ENCODE measurements at places on chromosomes 13 and 19.

- DNase-seq: no peak
These were observed 21.4 kb downstream of the NWD1 start for GRCh38 chr19:16741084-16741483.

GRCh38 chr13:69274231-69274630 is 833.4 kb upstream of the ATXN8OS start:
- no peak for DNase-seq

- DNase-seq: no peak
These were observed 64.0 kb upstream of the ZNF681 start for GRCh38 chr19:23822735-23823134.

- DNase-seq: no peak
These were observed 52.5 kb upstream of the GAS6 start for GRCh38 chr13:113916330-113916815.

- no peak for DNase-seq
These were observed 4.0 kb downstream of the SPPL2B start for GRCh38 chr19:2332341-2333026.

- DNase-seq: no peak
These were observed 12.6 kb downstream of the NCR1 start for GRCh38 chr19:54918499-54918898.

DNA sequence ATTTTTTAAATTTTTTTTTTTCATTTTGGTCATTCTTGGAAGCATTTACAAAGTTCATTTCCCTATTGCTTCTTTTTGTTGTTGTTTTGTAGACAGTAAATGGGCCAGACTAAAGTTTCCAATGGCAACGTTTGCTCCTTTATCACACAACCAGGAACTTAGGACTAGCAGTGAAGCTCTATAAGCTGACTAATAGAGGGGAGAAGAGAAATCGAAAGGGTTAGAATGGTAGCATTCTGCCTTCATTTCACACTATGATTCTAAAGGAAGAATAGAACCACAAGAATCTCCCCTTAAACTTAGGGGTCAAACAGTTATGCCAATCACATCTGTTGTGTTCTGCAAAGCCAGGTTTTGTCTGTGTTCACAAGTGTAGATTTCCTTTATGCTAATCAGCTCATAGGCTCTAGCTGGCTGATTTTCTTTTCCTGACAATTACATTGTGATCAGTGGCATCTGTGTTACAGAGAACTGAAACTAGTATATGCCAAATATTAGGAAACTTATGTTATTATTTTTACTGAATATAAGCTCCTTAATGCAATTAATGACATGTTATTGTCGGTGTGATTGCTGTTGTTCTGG is 467.3 kb downstream of the DACH1 start:
- DNase-seq: no peak

GRCh38 chr13:53238261-53238660 is 209.6 kb downstream of the OLFM4 start:
- DNase-seq: no peak

DNA sequence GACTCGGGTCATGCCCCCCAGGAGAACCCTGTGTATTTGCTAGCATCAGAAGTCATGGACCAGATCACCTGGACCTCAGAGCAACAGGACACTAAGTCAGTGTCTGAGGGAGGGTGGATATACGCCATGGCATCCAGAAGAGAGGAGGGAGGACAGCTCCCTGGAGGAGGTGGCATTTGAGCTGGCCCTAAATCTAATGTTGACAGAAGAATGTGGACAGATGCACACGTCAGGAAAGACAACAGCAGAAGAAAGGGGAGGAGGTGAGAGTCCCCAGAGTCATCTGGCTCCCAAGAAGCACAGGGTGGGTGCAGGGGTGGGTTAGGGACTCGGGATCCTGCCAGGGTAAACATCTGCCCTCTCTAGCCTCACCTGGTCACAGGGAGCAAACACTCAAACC is 24.5 kb upstream of the CCNE1 start:
- no peak for DNase-seq

DNA sequence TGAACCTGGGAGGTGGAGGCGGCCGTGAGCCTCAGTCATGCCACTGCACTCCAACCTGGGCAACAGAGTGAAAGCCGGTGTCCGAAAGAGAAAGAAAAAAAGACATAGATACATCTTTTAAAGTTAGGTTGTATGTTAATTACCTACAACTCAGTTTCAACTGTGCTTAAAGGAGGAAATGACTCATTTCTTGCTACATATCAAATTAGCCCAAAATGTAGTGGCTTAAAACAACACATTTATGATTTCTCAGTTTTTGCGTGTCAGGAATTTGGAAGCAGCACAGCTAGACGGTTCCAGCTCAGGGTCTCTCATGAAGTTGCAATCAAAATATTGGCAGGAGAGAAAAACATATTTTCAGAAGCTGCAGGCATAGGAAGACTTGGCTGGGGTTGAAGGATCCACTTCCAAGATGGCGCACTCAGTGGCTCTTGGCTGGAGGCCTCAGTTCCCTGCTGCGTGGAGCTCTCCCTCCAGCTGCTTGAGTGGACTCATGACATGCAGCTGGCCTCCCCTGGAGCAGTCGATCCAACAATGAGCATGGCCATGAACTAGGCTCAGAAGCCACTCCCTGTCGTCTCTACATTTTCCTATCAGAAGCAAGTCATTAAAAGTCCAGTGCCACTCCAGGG is 7.1 kb downstream of the LDLR start:
- no peak for DNase-seq

- no peak for DNase-seq
These were observed 43.3 kb downstream of the RFX2 start for GRCh38 chr19:6066661-6067646.

DNA sequence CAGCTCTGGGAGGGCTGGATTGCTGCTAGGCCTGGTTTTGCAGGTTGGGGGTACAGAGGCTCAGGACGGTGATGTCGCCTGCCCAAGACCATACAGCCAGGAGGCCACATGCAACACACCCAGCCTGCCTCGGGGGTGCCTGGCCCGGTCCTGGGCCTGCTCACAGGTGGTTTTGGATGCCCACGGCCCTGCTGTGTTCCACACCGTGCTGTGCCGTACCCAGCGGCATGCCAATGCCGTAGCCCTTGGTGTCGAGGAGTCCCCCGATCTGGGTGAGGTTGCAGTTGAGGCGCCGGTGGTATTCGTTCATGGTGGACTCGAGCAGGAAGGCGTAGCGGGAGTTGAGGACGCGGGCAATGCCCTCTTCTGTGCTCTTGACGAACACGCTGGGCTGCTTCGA is 11.5 kb upstream of the ATP1A3 start:
- no peak for DNase-seq

DNA sequence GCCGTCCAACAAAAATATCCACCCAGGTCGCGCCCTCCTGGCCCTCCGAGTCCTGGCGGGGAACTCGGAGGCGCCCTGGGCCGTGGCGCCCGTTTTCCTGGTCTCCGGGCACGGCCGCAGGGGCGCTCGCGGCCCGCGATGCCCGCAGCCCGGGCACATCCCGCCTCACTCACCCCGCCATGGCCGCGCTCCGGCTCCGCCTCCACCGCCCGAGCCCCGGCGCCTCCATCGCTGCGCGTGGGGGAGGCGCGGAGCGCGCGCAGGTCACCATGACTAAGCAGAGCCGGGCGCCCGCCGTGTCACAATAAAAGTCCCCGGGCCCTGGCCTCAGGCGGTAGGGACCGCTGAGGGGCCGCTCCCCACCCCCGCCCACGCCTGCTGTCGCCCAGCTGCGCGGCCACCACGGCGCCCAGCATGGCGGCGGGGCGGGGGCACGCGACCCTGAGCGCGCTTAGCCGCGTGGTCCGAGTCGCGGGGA is 593 bp downstream of the KEAP1 start:
- peak; percentile 98 for DNase-seq

DNA sequence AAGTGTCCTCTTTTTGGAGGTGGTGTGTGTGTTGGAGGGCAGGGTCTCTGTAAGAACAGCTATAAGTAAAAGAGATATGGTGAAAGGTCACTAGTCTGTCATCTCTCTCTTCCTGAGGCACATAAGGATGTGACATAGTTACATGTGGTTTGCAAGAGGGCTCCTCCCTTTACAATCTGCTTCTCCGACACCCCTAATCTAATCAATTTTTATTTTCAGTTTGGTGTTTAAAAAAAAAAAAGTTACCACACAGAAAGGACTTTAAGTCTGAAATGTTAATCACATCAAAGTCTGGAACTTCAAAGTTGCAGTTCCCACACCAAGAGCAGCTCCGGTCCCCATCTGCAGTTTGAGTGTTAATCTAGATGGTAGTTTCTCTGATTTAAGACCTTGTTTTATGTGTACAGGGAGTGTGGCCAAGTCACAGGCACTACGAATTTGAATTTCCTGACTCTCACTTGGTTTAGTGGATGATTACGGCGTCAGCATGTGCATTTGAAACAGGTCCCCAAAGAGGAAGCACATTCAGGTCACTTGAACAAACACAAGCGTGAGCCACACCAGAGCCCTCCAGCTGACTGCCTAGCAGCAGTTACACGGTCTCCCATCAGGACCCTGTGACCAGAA is 53.1 kb downstream of the FOXO1 start:
- DNase-seq: no peak

DNA sequence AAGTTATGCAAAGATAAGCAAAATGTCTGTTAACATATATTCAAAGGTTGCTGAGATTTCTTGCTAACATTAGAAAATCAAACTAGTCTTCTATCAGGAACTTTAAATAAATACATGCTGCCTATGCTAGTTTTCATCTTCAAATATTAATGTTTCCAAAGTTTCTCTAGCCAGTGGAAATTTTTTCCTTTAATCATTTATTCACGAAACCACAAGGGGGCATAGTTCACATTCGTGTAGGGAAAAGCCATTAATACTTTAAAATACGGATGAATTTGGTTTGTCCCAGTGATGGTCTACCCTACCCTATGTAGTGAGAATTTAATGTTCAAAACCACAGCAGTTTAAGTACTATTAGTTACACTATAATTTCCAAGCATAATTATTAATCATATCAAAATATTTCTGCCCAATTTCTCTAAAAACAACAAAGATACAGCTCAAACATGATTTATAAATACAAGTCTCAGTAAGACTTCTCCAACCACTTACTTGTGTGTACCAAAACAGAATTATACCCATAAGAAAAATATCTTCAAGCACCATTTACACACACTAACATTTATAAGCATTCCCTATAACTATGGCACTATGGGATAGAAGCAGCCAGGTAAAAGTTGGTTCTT is 16.2 kb downstream of the NUFIP1 start:
- peak; percentile 36 for DNase-seq

DNA sequence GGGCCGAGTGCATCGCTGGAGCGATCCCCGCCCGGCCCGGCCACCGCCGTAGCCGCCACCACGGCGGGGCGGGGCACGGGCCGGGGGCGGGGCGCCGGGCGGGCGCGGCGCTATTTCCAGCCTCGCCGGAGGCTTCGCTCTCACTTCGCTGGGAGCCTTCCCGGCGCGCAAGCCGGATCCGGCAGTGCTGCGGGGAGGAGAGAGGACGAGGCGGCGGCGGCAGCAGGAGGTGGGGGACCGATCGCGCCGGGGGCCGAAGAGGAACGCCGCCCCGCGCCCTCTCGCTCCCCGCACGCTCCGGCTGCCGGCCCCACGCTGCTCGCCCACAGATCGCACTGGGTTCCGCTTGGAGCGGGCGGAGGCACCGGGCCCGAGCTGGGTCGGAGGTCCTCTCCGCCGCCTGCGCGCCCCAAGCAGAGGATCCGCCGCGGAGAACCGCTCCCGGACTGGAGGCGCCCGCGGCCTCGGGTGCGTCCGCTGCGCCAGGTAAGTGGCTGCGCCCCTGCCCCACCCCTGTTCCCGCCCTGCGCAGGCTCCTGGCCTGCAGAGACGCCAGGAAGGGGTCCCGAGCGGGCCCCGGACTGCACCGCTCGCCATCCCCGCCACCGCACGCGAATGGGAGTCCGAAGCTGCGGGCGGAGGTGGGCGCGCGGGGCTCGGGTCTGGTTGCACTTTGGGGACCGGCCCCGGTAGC is at the start of gene CHST8:
Gene CHST8, plus strand, starts transcription at position 143 of the 694 bp plus-strand sequence. CDS start 67,309 bp downstream, outside the sequence.
- DNase-seq: no peak

GRCh38 chr13:98496479-98496791 is 80.5 kb downstream of the STK24 start:
- DNase-seq: no peak

- DNase-seq: no peak
These were observed 3.7 kb downstream of the ATP13A1 start for GRCh38 chr19:19659646-19660245.

DNA sequence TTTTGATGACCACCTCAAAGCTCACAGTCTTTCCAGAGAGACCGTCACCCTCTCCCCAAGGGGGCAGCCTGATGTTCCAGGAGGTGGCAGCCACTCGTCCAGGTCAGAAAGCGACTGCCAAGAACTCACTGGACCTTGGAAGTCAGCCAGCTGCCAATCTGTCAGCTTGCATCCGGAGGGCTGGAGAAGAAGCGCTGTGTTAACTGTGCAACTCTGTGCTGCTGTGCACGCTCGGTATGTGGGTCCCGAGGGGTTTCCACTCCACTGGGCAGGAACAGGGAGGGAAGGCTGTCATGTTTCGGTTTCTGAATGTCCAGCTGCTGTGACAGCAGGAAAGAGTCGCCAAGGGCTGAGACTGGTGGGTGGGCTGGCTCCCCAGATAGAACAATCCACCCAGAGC is 89.2 kb downstream of the CACNA1A start:
- DNase-seq: no peak

DNA sequence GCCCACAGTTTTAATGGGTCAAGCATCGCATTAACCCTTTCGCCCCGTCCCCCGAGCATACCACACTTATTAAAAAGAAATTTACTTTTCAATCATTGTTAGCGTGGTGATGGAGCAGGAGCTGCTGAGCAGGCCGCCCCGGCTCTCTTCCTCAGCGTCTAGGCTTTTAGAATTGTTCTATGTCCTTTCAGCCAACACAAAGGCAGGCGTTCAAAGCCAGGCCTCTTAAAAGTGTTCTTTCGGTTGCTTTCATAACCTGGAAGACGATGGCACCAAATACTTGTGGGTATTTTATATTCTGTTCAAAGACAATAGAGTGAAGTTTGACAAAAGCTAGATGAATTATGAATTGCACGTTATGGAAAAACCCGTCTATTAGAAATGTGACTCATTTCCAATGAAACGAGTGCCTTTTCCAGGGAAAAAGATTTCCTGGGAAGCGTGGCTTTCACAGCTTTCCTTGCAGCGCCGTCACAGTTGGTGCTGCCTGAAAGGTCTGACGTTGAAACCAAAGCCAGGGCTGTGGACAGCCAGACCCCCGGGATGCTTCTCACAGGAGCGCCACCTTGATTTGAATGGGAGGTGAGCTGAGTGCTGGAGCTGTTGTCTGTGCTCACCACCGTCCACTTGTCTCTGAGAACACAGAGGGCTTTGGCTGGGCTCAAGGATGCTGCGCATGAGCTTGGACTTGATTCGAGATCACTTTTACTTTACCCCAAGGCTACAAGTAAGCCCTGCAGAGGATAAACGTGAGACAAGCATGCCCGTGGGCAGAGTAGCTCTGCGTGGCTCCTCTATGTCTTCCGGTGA is 78.8 kb downstream of the SOX1 start:
- no peak for DNase-seq

DNA sequence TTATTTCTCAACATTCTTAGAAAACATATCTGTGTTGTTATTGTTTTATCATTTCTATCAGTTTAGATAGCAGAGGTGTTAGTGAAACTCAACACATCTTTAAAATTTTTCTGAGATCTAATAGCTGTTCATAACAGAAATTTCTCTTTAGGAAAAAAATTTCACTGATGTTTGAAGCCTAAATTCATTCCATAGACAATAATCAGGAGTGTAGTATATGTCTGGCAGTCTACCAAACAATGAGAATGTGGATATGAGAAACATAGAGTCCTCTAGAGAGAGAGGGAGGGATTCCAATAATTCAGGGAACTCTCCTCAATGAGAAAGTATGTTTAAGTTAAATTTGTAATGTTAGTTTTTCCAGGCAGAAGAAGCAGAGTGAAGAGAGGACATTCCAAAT is 118.2 kb upstream of the EDNRB start:
- DNase-seq: no peak

- no peak for DNase-seq
These were observed 9.0 kb downstream of the SH3GL1 start for GRCh38 chr19:4391306-4391693.

- DNase-seq: no peak
These were observed 87.8 kb downstream of the ANKRD10 start for GRCh38 chr13:110826861-110827672.

Measured in erythroblast (primary cell).